ENCODE measurements at places on chromosomes 7 and 10. TPM values are rescaled to one million over a fixed set of nuclear protein-coding genes. Genes with fewer than 3 reads are reported as not detected.

GRCh38 chr10:22258471-22258870 lies 40.7 kb upstream of the EBLN1 start:
- H3K4me3 ChIP-seq = no peak overlapping the region
- H3K27ac ChIP-seq = no peak overlapping the region
- no peak for DNase-seq
- no peaks in the 10 kb centered on the region for H3K4me1 ChIP-seq

DNA sequence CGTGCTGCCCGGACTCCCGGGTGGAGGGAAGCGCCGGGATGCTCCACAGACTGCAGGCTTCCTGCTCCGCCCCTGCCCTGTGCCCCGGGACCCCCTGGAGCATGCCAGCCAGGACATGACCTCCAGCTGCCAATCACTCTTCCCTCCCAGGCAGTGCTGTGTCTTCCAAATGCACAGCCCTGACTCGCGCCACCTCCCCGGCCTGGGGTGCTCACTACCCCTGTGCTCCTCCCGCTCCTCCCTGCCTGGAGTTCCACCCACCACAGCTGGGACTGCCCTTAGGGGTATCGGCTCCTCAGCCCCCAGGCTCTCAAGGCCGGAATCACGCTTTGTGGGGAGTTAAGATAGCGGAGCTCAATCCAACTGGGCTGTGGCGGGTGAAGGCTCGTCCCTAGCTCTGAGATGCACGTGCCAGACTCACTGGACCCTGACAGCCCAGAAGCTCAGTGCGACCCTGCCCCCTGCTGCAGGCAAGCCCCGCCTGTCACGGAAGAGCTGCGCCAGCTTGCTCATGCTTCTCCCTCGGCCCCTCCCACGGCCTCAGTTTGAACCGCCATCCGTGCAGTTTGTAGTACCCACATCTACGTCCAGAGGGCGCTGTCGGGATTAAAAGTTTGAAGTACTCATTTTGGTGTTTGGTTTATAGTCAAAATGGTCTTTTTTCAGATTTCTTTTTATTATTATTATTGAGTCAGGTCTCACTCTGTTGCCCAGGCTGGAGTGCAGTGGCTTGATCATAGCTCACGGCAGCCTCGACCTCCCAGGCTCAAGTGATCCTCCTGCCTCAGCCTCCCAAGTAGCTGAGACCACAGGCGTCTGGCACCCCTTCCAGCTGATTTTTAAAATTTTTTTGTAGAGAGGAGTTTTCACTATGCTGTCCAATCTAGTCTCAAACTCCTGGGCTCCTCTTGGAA lies 142.5 kb upstream of the TCERG1L start:
- peaks cover 4% of the 10 kb centered on the region for H3K36me3 ChIP-seq
- peak; percentile 79 for DNase-seq
- no peaks in the 10 kb centered on the region for H3K4me1 ChIP-seq

DNA sequence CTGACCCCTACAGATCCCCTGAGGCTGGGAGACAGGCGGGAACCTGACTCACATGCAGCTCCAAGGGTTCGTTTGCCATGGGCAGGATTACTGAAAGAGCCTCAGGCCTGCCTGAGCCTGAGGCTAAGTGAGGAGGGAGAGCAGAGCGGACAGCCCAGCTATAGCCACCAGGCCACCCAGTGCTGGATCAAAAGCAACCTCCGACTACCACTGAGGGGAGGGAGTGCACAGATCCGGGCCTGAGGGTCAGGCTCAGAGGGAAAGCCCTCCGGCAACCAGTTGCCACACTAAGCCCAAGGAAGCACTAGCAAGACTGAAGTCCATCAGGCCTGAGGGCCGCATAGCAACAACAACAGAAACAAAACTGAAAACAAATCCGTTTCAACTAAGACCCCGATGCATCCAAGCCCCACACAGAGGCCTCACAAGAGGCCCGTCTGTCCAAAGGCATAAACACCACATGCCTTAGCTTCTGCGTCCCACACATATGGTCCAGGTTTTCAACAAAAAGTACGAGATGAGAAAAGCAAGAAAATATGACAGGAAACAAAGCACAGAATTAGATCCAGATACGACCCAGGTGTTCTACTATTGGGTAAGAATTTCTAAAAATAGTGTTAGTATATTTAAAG lies 92.5 kb upstream of the VIPR2 start:
- no peaks in the 10 kb centered on the region for H3K27me3 ChIP-seq
- H3K27ac ChIP-seq = no peak overlapping the region
- no peak for DNase-seq
- H3K36me3 ChIP-seq = no peaks in the 10 kb centered on the region
- H3K4me1 ChIP-seq = peaks cover 11% of the 10 kb centered on the region
- H3K4me3 ChIP-seq = no peak overlapping the region

- H3K36me3 ChIP-seq = peaks cover 4% of the 10 kb centered on the region
- H3K27me3 ChIP-seq = peaks cover 10% of the 10 kb centered on the region
- no peaks in the 10 kb centered on the region for H3K4me1 ChIP-seq
- DNase-seq = no peak
- no peak overlapping the region for H3K4me3 ChIP-seq
- H3K27ac ChIP-seq = no peak overlapping the region
Measured at GRCh38 chr10:97926055-97926454, 76.4 kb downstream of the GOLGA7B start.

The CPA2 gene
- total RNA-seq = not detected
